NCI-H1436 treated with DMSO at 0.1 percent for 48 hours (cell line): ENCODE measurements at places on chromosomes 11 and 22.

GRCh38 chr11:120994091-120994859 lies 29.6 kb upstream of the TBCEL start:
- no peak for DNase-seq

- DNase-seq: no peak
Observed at GRCh38 chr11:8732748-8733241, 50.2 kb downstream of the RPL27A start.

DNA sequence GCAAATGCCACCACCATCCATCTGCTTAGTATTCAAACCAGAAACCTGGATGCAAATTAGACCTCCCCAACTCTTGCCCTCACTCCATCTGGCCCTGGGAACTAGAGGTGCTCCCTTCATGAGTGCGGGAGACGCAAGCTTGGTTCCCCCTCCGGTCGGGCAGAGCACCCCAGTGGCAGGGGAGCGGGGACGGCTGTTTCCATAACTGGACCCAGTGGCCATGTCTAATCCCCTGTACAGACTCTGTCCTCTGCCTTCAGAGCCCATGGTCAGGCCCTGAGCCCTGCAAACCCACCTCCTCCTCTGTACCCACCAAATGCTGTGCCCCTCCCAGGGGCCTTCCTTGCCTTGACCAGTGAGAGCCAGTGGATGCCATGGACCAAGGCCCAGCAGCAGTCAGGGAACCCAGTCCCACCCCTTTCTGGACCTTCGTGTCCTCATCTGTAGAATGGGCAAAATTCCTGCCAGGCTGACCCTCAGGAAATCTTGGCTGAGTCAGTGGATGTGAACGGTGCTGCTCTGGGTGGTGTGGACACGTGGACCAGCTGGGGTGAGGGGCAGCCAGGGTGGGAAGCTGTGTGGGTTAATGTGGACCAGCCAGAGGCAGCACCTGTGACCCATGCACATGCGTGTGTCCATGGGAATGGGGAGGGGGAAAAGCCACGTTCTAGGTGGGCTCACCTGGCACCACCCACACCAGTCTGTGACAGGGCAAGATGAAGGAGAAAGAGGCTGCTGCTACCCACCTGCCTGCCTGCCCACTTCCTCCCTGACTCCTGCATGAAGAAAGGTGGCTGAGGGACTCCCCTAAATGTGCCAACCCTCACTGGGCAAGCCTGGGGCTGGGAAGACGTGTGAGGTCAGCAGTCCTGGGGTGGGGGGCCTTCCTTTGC lies 72.8 kb downstream of the LRRC32 start:
- DNase-seq: no peak

DNA sequence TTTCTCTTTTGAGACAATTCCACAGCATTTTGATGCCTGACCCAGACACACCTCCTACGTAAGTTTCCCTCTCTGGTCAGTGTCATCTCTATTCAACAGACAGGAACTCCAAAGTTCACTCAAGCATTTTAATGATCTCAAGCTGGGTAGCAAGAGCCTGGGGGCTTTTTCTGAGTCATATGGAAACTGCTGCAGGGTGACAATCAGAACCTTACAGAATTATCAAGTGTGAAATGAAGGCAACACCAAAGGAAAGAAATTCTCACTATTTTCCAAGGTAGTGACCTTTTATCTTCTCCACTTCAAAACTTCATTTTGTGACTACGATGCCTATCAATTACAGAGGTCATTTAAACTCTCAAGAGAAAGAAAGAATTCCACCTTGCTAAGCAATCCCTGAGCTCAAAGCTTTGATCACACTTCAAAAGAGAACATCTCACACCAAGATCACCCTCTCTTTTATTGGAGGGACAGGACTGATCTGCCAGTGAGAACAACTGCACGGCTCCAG lies 229.0 kb upstream of the ZC3H12C start:
- DNase-seq: no peak

DNA sequence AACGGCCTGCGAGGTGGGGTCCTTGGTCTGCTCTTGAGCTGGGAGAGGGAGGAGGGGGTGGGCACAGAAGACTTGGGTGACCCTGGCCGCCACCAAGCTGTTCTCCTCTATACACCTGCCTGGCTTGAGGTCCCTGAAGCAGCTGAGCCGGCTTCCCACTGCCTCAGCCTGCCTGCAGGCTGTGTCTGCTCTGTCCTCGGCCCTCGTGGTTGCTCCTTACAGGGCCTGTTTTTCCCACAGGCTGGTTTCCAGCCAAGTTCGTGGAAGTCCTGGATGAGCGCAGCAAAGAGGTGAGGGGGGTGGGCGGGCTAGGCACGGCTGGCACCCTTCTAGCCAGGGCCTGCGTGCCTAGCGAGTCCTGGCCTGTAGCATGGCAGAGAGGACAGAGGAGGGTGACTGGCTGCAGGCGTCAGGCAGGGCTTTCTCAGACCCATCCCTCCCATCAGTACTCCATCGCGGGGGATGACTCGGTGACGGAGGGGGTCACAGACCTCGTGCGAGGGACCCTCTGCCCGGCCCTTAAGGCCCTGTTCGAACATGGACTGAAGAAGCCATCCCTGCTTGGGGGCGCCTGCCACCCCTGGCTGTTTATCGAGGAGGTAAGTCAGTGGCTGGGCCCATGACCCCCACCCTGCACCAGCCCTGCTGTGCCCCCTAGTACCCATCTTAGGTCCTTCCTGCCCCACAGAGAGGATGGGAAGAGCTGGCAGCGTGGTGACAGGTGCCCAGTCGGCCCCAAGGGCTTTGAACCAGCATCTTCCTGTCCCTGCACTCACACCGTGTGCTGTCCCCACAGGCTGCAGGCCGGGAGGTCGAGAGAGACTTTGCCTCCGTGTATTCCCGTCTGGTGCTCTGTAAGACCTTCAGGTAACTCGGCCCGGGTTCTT lies 37.7 kb downstream of the SGSM3 start:
- no peak for DNase-seq

DNA sequence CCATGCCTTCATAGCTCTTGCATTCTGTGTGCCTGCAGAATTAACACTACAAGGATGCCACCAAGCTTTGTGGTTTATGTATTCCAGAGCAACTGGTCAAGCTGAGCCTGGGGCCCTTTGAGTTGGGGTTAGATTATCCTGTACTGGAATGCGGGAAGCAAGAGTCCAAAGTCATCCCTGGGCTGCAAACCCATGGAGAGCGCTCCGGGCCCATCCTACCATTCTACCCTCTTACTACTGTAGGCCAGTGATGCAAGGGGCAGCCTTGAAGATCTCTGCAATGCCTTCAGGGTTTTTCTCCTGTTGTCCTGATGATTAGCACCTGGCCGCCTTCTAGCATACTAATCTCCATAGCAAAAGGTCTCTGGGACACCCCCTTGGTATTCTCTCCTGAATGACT lies 51.3 kb downstream of the TUG1 start:
- no peak for DNase-seq

DNA sequence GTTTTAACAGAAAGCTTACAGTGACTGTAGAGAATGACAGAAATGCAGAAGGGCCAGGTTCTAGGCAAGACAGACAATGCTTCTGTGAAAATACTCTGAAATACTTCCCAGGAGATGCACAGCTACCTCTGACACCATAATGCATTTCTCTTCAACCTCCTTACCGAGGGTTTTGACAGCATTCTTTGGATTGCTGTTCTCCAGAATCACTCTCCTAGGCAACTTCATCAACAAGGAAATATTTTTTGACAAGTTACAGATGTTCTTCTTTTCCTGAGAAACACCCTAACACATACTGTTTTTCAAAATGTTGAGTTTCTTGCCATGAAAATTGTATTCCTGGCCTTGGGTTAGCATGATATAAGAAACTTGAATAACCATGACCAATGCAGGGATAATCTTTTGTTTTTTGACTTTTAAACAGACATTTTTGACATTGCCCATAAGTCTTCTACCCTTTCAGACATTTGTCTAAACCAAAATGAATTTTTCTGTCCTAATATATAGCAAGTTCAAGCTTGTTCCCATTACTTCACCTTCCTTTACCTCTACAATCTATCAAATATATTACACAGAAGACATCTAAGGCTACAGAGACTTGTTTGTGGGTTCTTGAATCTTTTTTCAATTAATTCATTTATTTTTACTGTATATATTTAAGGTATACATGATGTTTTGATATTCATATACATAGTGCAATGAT lies 108.1 kb downstream of the CCDC34 start:
- DNase-seq: no peak

GRCh38 chr22:44108806-44109385 lies 71.8 kb upstream of the PARVG start:
- DNase-seq: no peak

DNA sequence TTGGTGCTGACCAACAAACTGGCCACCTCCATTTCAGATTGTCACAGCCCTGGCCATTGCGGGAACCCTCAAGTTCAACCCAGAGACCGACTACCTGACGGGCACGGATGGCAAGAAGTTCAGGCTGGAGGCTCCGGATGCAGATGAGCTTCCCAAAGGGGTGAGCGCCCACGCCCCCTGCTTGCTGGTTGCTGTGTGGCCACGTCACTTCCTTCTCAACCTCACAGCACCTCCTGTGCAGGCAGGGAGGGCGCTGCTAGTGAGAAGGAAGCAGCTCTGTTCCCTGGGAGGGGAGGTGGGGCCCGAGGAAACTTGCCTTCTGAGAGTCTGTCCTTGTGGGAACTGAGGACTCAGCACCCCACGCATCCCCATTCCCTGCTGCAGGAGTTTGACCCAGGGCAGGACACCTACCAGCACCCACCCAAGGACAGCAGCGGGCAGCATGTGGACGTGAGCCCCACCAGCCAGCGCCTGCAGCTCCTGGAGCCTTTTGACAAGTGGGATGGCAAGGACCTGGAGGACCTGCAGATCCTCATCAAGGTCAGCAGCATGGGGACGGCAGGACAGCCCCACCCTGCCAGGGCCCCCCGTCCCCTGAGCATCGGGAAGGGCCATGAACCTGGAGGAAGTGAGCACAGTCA lies 19.3 kb downstream of the POLR3H start:
- DNase-seq: no peak

DNA sequence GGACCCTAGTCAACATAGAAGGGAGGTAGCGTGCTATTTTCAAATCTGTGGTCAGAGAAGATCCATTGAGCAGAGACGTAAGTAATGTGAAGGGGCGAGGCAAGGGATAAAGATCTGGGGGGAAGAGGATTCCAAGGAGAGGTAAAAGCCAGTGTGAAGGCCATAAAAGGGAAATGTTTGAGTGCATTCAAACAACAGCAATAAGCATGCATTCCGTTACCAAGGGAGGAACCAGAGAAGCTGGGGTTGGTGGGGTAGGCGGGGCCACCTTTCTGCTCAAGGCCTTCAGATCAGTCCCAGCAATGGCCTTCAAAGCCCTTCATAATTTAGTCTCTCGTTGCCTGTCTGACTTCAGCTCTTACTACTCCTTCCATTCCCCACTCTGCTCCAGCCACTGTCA lies 18.4 kb upstream of the SMPD1 start:
- DNase-seq: no peak

- no peak for DNase-seq
Observed at GRCh38 chr11:66465373-66466224, 1.1 kb upstream of the PELI3 start.

DNA sequence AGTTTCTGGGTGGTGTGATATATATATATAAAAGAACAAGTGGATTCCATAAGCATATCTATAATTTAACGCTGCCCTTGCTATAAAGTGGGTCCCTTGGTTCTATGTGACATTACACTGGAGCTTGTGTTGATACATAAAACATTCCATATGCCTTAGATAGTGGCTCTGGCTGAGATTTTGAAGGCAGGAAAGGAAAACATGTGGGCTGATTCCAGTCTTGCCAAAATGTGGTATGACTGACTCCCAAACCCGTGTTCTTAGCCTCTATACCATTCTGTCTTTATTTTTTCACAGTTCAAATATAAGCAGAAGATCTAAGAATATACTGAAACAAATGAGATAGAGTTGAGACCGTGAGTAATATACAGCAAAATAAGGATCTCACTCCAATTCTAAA lies 522.8 kb upstream of the LRRC4C start:
- no peak for DNase-seq

- no peak for DNase-seq
Observed at GRCh38 chr11:19511413-19512183, 201.0 kb upstream of the NAV2 start.

- no peak for DNase-seq
Observed at GRCh38 chr22:46884365-46884764, 121.9 kb downstream of the TBC1D22A start.

- DNase-seq: no peak
Observed at GRCh38 chr11:45374653-45375059, 88.5 kb upstream of the SYT13 start.

- no peak for DNase-seq
Observed at GRCh38 chr11:26191193-26191592, 140.7 kb upstream of the ANO3 start.

DNA sequence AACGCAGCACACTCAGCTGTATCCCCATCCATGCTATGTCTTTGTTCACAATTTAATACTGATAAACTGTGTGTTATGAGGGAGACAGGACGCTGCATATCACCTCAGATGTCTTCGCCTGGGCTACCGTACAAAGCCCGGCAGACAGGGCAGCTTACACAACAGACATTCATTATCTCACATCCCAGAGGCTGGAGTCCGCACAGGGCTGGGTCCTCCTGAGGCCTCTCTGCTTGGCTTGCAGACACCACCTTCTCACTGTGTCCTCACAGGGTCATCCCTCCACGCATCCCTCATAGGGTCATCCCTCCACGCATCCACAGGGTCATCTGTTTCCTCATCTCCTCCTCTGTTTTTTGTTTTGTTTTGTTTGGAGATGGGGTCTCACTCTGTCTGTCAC lies 61.2 kb downstream of the SHANK2 start:
- no peak for DNase-seq

DNA sequence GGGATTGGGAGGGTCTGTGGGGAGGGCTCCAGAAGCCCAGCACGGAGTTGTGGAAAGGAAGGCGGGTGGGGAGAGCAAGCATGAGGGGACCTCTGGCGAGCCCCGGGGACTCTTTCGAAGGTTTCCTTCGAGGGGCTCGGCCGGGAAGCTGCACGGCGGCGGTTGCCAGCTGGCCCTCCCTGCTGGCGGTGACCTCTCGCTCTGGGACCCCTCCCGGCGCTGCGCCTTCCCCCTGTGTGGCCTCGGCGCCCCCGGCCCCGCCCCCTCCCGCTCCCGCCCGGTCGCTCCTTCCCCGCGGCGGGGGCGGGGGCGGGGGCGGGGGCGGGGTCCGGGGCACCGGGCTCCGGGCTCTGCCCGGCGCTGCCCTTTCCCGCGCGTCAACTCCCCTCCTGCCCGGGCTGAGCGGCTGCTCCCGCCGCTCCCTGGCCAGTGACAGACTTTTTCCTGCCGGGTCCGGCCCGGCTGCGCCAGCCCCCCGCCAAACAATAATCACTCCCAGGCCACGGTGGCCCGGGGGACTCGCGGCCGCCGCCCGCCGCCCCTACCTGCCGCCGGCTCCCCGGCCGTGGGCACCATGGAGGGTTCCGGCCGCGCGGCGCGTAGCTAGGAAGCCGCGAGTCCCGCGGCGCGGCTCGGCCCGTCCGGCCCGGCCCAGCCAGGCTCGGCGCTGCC lies 941 bp downstream of the CLCF1 start:
- DNase-seq: no peak

DNA sequence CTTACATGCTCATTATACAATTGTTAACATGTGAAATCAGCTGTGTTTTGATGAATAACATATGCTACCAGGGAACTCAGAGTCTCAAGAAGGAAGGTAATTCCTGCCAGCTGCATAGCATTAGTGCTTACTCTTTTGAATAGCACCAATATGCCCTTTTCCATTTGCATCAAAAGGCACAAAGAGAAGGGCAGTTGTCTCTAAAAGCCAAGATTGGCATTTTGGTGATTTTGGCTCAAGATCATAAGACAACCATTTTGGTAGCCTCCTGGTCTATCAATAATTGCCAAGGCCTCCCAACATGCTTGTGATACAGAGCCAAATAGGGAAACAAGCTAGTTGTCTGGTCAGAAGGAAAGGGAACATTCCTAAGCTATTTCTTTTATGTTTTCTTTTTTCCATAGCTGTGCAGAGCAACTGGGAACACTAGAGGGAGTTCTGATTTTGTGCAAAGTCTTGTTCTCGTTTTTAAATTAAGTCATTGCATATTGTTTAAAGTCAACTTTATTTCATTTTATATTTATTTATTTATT lies 416.7 kb upstream of the CHORDC1 start:
- no peak for DNase-seq
